ENCODE measurements at places on chromosomes 2 and 18.

- DNase-seq = no peak
Measured at GRCh38 chr2:47607680-47608061, 175.3 kb upstream of the MSH6 start.

DNA sequence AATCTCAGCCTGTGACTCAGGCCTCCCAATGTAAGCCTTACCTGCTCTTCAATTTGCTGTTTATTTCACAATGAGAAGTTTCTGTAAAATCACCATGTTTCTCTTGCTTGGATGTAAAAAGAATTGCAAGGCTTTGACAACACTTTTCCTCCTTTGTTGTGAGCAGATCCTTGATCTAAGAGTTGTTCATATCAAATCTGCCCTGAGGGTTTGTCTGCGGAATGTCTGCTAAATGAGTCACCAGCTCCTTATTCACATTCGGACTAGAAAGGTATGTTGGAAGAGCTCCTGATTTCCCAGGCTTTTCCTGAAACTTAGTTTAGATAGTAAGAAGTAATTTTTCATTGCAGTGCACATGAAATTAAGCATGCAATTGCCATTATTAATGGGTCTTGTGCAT, 268.2 kb upstream of the TCF4 start:
- DNase-seq = no peak

- DNase-seq = peak; percentile 9
Measured at GRCh38 chr2:72131916-72132841, 15.5 kb downstream of the CYP26B1 start.

DNA sequence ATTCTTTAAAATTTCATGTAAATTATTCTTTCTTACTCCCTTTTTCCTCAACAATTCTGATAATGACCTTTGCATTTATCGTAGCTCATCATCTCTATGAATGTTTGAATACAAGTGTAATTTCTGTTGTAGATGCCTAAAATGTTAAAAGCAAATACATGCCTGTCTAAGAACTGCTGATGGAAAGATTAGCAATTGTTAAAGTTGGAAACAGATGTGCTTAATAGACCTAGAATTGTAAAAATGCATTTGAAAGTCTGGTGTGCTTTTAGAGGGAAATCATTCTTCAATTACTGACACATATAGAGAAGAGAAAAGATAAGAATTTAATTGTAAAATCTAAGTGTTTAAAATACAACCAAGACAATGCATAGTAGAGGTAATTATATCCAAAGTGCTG, 50.4 kb downstream of the CCDC102B start:
- DNase-seq = no peak

- peak; percentile 88 for DNase-seq
Measured at GRCh38 chr2:119678021-119678656, 862 bp upstream of the TMEM177 start.

GRCh38 chr2:188969236-188969635, 4.9 kb upstream of the COL3A1 start:
- no peak for DNase-seq

GRCh38 chr18:24741321-24741720, 280.9 kb downstream of the HRH4 start:
- no peak for DNase-seq

- DNase-seq = no peak
Measured at GRCh38 chr2:200321780-200322534, 15.5 kb downstream of the SPATS2L start.

Measured in WERI-Rb-1 (cell line).